Daoy (cell line): ENCODE measurements at places on chromosomes 4 and X. TPM values are rescaled to one million over a fixed set of nuclear protein-coding genes. Genes with fewer than 3 reads are reported as not detected.

DNA sequence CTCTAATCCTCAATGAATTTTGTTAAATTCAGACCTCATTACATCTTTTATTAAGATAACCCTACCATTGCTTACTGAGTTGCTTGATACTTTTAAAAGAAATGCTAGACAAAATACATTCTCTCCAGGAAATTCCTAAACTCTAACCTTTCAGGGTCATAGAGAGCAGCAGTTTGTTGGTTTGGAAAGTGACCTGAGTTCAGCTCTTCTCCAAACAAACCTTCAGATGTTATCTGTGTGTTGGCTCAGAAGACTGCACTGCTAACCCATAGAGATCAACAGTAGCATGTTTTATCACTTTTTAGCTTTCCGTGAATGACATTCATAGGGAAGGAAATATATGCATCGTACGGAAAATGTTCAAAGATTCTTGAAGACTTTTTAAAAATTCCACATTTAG is 101.8 kb upstream of the VEGFC start:
- DNase-seq, result no peak

The DSPP gene
- total RNA-seq, result not detected in 2 replicates

GRCh38 chr4:4558881-4559280 is 17.0 kb upstream of the STX18 start:
- no peak for DNase-seq

The EGF gene
- 4.7 and 7.3 TPM in 2 replicates for total RNA-seq

DNA sequence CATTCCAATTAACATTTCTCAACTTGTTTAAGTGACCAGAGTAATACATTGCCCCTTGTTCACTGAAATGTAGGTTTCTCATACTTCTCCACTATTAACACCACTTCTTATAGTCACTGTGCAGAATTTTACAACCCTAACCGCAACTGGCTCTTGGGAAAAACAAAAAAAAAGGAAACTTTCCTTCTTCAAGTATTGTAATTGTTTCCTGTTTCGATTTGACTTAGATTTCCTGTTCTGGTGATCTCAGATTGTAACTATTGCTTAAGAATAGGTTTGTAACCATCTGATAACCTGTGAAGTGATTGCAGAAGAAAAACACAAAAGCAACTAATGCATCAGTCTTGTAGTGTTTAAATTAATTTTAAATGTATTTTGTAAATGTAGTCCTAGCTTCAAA is 594.7 kb upstream of the GALNT7 start:
- DNase-seq, result no peak

The CCDC120 gene
- 0.09 and 0.46 TPM in 2 replicates for total RNA-seq

DNA sequence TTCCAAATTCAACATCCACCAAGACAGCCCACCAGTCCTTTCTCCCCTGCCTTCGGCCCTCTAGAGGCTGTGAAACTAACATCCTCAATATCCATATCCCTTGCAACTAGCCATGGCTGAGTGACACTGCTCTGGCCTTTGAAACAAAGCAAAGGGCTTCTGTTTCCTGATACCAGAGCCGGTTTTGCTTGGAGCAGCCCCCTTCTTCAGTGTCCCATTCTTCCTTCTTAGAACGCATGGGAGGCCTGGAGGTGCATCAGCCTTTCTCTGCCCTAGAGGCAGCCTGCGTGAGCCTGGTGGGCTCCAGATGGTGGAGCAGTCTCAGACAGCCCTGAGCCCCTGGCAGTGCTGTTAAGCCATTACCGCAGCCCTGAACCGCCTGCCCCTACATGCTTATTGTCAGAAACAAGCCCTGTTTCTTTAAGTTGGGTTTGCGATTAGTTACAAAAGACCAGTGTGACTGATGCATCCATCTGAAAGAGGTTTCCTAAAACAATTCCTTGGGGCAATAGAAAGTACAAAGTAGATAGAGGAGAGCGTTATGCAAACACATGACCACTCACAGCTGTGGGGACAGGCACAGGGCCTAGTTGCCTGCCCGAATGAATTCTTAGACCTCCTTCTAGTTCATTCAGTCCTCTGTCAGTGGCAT is 74.1 kb downstream of the EVC start:
- DNase-seq, result no peak

DNA sequence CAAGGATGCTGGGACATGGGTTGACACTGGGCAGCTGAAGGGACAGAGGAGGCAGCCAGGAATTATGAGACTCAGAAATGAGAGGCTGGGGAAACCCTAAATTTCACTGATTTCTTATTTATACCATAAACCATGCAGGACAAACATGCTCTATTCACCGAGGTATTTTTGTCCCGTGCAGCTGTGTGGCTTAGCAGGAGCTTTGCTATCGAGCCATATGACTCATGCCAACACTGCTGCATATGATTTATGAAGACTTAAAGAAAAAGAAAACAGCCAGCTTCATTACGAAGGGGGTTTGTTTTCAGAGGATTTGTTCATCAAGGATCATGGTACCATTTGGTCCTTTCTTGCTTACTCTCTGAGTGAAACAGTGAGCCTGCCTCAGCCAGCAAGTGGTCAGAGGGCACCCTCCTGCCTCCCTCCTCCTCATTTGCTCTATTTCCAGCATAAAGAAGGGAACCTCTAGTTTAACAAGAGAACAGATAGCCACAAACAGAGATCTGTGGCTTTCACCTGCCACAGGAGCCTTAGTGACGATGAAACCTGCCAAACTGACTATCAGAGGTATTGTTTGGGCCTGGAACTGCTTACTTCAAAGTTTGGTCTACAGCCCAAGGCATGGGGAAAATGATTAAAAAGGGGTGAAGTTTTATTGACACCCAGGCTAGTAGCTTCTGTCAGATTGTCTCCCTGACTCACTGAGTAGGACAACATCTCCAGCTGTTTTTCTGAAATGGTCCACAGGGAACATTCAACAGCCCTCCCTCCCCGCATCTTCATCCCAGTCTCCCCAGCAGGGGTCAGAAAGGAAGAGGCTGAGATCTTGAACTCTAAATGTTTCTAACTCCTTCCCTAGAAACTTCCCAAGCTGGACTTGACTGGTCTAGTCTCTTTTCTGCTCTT is 80.1 kb upstream of the MAML3 start:
- DNase-seq, result peak; percentile 37

GRCh38 chr4:17636341-17636695 is 21.9 kb downstream of the MED28 start:
- no peak for DNase-seq

DNA sequence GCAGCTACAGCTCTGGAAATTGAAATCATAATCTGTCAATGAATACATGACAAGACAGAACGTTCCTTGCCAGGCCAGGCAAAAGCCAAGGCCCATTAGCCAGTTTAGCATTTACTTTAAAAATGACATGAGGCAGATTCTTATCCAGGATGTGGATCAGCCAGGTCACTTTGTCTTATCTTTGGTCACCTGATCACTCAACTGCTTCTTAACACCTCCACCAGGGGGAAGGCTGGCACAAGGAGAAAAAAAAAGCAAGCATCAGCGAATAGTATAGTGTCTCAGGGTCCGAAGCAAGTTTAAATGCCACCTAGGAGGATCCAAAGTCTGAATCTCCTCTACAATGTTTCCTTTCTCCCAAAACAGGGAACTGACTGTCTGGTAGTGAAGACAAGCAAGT is 18.8 kb downstream of the ATP1B4 start:
- DNase-seq, result peak; percentile 14

DNA sequence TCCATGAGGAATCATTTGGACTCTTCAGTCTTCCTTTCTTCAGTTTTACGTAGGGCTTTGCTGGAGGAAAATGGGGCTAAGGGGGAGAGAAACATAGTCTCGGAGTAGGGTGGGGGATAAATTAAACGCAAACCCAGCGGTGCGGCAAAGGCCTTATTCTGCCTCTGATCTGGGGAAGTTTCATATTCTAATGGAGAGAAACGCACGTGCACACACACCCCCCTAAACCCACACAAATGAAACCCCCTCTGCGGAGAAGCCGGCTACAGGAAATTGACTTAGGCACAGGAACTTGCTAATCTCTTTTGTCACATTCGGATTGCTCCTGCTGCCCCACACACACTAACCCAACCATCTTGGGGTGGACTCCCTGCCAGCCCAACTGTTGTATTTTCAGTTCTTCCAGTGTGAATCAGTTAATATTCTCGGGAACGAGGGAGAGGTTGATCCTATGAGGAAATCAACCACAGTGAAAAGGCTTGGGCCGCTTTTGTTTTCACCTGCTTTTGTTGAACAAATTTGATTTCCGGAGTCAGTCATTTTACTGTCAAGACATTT is at the start of gene RHOH:
TSS of gene RHOH (plus strand) at position 308 of the 558 bp plus-strand sequence. CDS start 46,356 bp downstream, outside the sequence.
- no peak for DNase-seq

DNA sequence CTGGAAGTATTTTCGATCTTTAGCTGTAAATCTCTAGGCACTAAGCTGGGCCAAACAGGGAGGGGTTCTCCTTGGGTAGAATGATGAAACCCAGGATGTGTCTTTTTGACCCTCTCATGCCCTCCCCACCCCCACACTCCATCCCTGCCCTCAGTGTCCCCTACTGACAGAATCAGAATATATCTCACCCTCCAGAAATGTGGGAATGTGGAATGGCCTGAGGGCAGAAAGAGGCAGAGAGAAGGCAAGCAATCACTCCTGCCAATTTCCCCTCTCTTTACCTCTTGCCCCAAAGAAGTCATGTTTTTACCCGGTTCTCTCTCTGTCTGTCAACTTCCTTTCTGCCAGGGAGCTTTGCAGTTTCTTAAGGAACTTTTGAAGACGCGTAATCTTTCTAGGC is 34.4 kb downstream of the RAP2C start:
- no peak for DNase-seq

The MTTP gene
- total RNA-seq, result 0.15 and 1.0 TPM in 2 replicates

The ZNF280C gene
- total RNA-seq, result 3.8 and 5.3 TPM in 2 replicates

- DNase-seq, result peak; percentile 45
Measured at GRCh38 chrX:149510386-149510785, 5.3 kb upstream of the IDS start.

The PABPC1L2A gene
- total RNA-seq, result not detected in 2 replicates

DNA sequence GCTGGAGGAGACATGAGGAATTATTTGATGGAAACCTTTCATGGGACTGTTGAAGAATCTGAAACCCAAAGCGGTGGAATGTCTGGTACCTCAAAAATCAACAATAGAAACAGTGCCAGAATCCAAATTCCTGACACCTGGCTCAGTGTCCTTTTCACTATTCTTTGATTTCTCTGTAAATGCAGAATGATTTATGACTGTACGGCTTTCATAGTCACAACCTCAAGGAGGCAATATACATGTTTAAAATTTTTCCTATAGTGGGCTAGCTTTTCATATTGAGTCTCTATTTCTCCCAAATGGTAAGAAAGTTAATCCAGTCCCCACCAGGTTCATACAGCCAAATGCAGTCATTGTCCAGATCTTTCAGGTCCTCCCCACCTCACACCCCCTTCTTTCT is 19.3 kb downstream of the DAPP1 start:
- DNase-seq, result no peak

- no peak for DNase-seq
Measured at GRCh38 chr4:24867766-24868296, 45.0 kb downstream of the CCDC149 start.

GRCh38 chrX:38313190-38313589 is 14.1 kb downstream of the RPGR start:
- peak; percentile 35 for DNase-seq

DNA sequence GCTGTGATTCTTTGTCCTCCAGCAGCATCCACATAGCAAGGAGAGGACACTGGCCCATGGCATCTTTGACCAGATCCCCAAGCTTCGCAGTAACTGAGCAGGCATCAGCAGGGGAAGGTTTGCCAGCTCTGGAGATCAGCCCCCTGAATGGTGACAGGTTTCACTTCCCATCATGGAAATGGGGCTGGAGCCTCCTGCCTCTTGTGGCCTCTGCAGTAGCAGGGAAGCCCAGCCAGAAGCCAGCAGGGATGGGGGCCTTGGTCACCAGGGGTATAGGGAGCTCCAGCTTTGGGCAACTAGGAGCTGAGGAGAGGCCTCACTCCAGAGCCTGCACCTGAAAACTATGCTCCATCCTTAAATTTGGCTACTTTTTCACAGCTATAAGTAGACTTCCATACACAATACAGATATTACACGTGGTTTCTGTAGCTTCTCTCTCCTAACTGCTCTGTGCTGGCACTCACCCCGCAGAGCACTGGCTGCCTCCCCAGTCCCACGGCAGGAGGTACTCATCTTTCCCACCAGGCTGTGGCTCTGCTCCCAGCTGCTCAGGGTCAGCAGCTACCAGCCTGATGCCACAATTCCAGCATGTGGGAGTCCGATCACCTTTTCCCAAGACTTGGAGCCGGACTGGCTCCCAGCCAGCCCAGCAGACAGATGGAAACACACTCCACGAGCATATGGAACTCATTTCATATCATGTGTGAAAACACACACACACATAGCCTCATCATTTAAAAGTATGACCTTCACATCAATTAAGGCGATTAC is 2.8 kb downstream of the TMEM271 start:
- no peak for DNase-seq

The SCML2 gene
- total RNA-seq, result 4.5 and 5.0 TPM in 2 replicates

The TKTL1 gene
- total RNA-seq, result 0.06 TPM in 1 of 2 replicates, not detected in the other

DNA sequence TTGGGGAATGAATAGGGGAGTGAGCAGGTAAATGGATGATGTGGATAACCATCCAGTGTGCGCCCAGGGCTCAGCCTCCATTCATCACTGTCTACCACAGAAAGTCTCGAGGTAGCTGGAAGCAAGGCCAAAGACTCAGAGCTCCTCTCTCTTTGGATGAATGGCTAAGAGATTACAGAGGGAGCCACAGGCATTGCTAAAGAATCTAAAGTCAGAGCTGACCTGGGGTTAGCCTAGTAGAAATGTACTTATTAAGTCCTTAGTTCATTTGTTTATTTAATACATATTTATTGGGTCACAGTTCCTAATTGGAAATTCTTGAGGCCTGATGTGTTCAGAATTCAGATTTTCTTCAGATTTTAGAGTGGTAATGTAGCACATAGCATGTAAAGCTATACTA is 88.7 kb upstream of the HPF1 start:
- DNase-seq, result no peak

The F8A3 gene
- not detected in 2 replicates for total RNA-seq

The SLC9A7 gene
- 13.1 and 26.8 TPM in 2 replicates for total RNA-seq

- DNase-seq, result no peak
Measured at GRCh38 chr4:149095811-149096210, 653.6 kb upstream of the NR3C2 start.
